ENCODE measurements at places on chromosomes 6 and 20.

DNA sequence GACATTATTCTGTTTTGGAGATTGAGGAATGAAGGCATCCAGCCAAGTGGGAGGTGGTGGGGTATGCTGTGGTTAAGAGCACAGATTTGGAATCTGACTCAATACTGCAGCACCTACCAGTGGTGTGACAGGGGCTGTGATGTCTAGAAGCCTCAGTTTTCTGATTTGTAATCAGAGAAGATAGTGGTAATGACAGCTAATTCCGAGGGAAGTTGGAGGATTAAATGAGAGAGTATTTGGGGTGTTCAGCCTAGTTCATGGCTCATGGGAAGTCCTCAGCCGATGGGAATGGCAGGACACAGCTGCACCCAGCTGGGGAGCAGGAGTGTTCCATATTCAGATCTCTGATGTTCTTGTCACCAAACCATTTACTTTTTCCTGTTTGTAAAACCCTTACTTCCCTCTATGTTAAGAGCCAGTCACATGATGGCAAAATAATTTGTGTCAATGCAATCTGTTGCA, 9.3 kb downstream of the SLC9A8 start:
- no peak for DNase-seq

- no peak for DNase-seq
Observed at GRCh38 chr6:105824732-105825131, 261.4 kb upstream of the PRDM1 start.

GRCh38 chr6:127423921-127424320, 35.3 kb downstream of the KIAA0408 start:
- no peak for DNase-seq

GRCh38 chr6:137685798-137686375, 181.2 kb upstream of the TNFAIP3 start:
- DNase-seq, result no peak

- DNase-seq, result no peak
Observed at GRCh38 chr20:45813006-45813340, 529 bp downstream of the UBE2C start.

- DNase-seq, result no peak
Observed at GRCh38 chr20:60759651-60760050, 492.4 kb upstream of the CDH4 start.

- no peak for DNase-seq
Observed at GRCh38 chr6:79431537-79431933, 105.7 kb downstream of the LCA5 start.

- DNase-seq, result no peak
Observed at GRCh38 chr6:43667245-43668150, 20.1 kb downstream of the MRPS18A start.

DNA sequence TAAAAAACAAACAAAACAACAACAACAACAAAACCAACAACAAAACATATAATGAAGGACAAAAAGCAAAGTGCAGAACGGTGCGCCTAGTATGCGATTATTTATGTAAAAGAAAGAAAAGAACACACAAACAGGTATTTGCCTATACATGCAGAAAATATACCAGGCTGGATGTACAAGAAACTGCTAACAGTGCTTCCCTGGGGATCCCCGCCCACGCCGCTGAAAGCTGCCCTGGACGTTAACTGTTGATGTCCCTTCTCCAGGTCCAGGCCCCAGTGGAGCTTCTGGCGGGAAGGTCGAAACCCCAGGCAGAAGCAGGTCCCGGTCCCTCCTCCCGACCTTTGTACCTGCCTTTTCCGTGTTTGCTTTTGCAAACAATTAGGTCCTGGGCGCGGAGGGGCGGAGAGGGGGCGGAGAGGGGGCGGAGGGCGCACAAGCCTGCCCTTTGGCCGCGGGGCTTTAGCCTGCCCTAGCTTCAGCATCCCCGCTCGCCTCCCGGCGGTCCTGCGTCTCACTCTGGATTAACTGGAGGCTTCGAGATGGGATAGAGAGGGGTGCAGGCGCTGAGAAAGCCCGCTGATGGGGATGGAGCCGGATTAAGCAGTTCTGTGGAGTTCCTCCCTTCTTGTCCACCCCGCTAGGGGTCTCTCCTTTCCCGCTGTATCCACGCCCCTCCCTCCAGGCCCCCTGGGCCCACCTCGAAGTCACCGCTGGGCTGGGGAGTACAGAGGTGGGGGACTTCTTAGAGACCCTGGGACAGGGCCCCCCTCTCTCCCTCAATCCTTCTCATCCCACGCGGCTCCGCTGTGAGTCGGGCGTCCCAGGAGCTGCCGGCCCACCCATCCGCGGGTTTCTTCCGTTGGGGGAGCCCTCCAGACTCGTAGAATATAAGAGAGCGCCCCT, 8.2 kb upstream of the AHCY start:
- no peak for DNase-seq

GRCh38 chr20:709423-709822, 33.8 kb upstream of the SCRT2 start:
- DNase-seq, result no peak
